ENCODE measurements at places on chromosomes 13 and 19. TPM values are rescaled to one million over a fixed set of nuclear protein-coding genes. Genes with fewer than 3 reads are reported as not detected.

The FFAR1 gene
- 0.52 TPM for polyA plus RNA-seq

The ZNF177 gene
- polyA plus RNA-seq: 13.9 TPM

The LRRC25 gene
- 0.75 TPM for polyA plus RNA-seq

The RNF17 gene
- polyA plus RNA-seq: 0.62 TPM

The SHC2 gene
- polyA plus RNA-seq: 33.1 TPM

The FXYD1 gene
- polyA plus RNA-seq: 22.3 TPM

The FGF22 gene
- 1.1 TPM for polyA plus RNA-seq

The SLC8A2 gene
- 0.26 TPM for polyA plus RNA-seq

The POLR2I gene
- polyA plus RNA-seq: 46.2 TPM

DNA sequence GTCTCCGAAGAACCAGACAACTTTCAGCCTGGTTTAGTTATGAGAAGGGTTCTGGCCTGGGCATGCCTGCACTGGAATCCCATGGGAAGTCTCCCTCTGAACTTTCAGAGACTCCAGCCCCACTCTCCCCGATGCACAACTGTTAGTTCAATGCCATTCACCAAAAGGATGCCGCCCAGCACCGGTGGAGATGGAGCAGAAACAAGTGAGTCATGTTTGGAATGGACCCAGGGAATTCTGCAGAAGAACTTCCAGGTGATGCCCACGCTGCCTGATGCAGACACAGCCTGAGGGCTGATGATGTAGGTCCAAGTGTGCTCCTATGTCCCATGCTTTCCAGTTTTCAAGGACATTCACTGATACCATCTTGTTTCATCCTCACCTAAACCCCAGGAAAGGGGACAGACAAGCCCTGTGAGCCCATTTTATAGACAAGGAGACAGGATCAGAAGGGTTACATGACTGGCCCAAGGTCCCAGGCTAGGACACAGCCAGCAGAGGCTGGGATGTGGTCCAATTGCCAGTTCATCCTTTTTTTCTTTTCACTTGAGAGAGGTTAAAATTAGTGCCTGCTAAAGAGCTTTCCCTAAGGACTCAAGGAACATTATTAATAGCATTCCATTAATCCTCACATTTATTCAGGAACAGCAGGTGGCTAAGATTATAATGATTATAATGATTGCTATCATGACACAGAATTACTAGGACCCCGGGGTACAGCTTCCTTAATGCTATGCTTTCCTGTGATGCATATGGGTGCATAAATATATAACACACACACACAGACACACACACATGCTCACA, 39.5 kb downstream of the SIAH3 start:
- DNase-seq: no peak

- no peak for DNase-seq
Measured at GRCh38 chr13:84741253-84741652, 859.0 kb upstream of the SLITRK1 start.

DNA sequence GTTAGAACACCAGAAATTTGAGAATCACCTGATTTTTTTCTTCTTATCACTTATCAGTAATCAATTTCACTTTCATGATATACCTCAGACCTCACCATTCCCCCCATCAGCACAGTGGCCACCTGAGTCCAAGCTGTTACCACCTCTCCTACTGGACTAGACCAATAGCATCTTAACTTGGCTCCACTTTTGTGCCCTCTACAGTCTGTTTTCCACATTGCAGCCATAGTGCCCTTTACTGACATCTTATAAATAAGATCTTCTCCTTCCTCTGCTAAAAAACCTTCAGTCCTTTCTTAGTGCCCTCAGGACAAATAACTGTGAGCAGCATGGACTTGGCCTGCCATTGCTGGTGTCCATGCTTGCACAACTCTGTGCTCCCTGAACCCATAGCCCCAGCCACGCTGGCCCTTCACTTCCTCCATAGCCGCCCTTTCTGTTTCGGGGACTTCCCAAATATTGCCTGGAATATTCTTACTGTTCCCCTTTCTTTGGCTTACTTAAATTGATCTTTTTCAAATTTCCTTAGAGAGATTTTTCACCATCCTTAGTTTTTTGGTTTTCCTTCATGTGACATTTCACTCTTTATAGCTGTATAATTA, 380.8 kb downstream of the LMO7 start:
- no peak for DNase-seq

GRCh38 chr19:47273313-47274070, 1.2 kb upstream of the INAFM1 start:
- peak; percentile 90 for DNase-seq

GRCh38 chr13:64639206-64639605, 2590.9 kb downstream of the PCDH9 start:
- no peak for DNase-seq

GRCh38 chr13:33453936-33454335, 168.4 kb upstream of the STARD13 start:
- DNase-seq: no peak

DNA sequence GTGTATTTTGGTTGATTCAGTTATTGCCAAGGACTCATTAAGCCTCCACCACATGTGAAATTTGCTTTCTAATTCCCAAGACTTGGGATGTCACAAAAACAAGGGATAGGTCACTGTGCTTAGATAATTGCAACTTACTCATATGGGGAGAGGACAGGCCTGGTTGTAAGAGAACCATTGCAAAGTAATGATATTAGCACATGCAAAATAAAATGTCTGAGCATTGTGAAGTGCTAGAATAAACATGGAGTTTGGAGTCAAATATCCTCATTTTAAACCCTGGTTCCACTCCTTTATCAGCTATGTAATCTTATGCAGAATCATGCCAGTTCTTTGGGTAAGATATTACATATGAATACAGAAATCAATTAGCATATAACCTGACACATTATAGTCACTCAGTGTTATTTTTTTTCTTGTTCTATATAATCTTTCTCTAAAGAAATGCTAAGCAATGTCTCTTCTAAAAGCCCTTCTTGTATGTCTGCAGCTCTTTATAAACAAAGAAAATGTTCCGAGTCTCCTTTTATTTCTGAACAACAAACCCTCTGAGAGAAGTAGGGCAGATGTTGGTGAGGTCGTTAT, 5.5 kb downstream of the CBY2 start:
- no peak for DNase-seq

GRCh38 chr13:33167491-33167890, 118.1 kb downstream of the STARD13 start:
- DNase-seq: no peak
